ENCODE measurements at places on chromosomes 13 and 19.

DNA sequence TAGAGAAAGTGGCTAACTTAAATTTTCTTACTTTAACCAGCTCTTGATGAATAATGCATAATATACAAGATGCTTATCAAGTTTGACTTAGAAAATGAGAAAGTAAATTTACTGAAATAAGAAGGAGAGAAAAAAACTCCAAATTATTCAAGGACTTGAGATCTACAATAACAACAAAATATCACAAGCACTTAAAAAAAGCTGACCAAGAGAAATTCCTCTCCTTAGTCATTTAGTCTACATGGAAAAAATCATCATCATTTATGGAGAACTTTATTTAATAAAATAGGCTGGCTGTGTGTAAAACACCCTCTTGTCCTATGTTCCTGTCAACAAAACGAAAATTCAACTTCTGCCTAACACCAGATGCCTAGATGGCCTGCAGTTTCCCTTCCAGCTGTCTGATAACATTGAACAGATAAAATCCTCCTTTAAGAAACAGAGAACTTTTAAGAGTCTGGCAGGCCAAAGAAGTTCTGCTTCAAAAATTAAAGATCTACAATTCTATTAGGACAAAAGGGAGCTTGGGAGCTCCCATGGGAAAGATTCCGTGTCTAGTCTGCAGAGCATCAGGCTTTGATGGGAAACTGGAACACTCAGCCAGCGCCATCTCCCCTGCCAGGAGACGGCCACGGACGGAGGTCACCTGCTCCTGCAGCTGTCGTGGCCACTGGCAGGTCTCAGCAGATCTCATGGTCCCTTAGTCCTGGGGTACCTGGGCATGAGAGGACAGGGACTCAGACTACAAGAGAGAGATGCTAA, 37.9 kb upstream of the ATP11A start:
- no peak for DNase-seq

- no peak for DNase-seq
Observed at GRCh38 chr13:75489502-75490263, 7.7 kb upstream of the TBC1D4 start.

GRCh38 chr19:49502866-49503581, 6.8 kb downstream of the RPS11 start:
- DNase-seq = no peak

DNA sequence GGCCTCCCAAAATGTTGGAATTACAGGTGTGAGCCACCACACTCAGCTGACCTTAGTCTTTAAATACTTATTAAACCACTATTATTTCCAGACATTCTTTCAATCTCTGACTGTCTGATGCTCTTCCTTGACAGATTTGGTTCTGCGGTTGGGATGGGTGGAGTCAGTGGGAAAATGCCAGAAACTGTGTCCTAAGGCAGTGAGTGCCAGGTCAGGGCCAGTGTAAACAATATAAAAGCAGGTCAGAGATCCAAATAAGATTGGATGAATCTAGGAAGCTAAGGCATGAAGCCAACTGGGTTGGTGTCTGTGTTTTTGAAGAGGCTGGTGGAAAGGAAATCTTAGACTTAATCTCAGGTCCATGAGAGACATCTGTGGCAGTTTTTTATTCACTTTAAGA, 74.7 kb downstream of the KLF5 start:
- DNase-seq = no peak

DNA sequence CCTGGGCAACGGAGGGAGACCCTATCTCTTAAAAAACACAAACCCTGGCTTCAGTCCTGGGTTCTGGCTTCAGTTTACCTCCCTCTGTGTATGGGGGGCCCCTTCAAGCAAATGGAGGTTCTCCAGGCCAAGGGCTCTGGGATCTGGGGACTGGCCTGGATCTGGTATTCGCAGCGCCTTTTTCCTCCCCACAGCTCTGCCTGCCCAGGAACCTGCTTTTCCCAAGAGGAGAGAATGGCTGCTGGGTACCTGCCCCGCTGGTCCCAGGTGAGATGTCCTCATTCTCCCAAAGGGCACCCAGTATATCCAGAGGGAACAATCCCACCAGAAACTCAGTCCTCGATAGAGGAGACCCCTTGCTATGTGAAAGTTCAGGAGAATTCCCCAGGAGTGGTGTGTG, 3.2 kb downstream of the ZNF554 start:
- no peak for DNase-seq

DNA sequence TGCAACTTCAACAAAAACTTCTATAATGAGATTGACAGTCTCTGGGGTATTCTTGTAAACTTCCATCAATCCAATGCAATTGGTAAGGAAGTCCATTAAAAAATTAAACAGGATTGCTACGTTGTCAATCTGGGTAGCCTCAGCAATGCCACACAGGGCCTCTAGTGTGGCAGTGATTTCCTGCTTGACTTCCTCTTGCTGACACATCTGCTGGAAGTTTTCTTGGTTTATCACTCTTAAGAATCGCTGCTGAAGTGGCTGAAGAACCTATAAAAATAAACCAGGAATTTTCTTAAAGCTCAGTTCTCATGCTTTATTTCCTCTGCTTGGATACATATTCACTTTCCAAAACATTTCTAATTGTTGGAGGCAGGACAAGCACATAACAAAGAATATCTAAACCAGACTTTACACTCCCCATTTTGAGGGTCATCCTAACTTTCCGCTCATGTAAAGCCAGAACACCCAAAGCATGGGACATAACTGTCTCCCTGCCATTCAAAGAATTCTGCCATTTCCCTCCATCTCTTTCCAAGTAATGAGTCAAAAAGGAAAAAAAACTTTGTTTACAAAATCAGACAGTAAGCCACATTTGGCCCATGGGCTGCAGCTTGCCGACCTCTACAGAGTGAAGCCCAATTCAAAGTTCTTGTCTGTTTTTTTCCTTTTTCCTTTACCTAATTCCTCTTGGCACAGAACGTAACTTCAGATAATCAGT, 23.2 kb upstream of the EEF1AKMT1 start:
- no peak for DNase-seq

- no peak for DNase-seq
Observed at GRCh38 chr13:73933795-73934194, 200.4 kb downstream of the KLF12 start.

DNA sequence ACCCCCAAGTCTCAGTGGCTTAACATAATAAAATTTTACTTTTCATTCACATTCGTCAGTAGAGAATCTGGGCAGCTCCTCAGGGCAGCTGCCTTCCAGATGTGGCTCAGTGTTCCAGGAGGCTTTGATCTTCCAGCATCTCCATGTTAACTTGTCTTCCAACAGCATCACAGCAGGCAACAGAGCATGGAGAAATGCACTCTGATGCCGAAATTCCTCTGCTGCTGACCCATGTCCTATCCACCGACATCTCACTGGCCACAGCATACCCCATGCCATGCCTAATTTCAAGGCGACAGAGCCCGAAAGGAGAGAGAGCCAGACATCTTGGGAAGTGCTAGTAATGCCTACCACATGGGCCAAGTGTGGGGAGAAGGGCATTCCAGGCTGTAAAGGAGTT, 64.9 kb upstream of the MEDAG start:
- no peak for DNase-seq

DNA sequence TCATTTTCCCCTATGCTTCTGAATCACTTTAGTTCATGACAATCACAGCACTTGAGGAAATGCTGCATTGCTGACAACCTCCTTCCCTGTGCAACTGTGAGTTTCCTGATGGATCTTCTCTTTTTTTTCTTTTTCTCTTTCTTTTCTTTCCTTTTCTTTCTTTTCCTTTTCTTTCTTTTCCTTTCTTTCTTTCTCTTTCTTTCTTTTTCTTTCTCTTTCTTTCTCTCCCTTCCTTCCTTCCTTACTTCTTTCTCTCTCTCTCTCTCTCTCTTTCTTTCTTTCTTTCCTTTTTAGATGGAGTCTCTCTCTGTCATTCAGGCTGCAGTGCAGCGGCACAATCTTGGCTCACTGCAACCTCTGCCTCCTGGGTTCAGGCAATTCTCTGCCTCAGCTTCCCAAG, 247.9 kb upstream of the HTR2A start:
- no peak for DNase-seq

GRCh38 chr13:92187378-92187989, 789.1 kb downstream of the GPC5 start:
- no peak for DNase-seq

DNA sequence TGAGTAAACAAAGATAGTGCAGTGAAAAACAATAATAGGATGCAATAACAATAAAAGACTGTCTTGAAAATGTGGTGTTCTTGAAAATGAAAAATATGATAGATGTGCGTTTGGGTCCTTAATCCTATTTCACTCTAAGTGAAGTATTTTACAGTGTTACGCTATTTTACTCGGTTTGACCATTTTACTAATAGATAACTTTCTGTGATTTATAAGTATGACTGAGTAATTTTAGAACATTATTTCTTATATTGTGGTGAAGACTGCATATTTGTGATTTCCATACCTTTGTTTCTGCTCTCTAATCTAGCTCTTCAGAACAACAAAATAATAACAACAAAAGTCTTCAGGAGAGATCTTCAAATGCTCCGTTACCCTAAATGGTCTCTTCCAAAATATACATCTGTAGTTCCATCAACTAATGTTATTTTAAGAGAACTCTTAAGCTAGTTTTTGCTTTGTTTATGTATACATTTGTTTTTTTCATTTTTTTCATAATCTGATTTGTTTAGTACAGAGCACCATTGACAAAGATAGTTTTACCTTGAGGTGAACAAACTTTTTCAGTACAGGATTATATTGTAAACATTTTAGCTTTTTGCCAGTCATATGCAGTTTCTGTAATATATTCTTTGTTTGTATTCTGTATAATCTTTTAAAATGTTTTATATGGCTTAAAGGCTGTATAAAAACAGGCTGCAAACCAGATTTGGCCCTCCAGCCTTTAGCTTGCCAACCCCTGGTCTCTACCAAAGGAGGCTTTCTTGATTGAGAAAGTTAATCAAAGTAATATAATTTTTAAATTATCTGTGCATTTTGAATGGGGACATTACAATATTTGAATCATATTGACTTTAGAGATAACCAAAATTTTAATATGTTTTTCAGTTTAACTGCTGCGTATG, 1572.7 kb upstream of the PRR20A start:
- no peak for DNase-seq

DNA sequence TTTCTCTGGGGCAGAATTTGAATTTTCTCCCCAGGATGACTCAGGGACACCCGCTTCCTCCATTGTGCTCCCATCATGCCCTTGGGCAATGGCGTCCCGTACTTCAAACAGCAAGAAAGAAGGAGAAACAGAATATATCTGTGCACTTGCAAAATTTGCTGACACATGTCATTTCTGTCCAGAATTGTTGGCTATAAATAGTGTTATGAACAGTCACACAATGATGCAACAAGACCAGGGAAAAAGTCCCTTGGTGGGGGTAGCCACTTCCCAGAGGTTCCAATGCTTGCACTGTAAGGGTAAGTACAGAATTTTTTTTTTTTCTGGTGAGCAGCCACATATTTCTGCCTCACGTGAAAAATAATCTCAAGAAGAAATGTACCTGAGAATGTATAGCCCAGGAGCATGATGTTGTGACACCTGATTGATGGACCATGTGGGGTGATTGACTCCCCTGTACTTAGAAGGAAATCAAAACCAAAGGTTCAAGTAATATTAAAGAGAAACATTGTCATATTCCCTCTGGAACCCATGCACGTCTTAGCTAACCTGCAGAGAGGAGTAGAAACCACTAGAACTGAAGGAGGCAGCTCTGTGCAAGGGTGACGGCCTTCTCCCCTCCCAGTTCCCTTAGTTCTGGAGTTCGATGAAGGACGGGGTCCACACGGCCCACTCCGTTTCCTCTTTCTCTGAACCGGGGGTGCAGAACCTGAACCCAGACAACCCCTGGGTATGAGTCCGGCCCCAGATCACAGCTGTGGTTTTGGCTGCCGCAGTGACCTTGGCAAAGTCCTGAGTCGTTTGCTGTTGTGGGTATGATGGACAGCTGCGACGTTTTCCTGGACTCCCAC, 9.3 kb upstream of the LAIR1 start:
- DNase-seq = no peak

DNA sequence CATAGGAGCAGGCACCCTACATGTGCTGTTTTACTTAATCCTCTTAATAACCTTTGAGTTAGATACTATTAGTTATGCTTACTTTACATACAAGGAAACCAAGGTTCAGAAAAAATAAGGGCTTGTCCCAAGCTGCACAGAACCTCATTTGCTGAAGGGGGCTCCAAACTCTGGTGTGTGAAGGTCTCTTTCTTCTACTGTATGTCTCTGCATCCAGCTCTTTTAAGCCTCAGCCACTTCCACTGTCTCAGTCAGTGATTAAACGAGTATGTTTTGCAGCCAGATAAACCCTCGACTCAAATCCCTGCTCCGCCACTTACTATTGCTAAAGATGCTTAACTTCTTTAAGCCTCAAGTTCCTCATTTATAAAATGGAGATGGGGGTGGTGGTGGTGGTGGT, 112.4 kb upstream of the WASF3 start:
- DNase-seq = no peak

GRCh38 chr13:30017880-30018279, 167.5 kb upstream of the UBL3 start:
- no peak for DNase-seq

DNA sequence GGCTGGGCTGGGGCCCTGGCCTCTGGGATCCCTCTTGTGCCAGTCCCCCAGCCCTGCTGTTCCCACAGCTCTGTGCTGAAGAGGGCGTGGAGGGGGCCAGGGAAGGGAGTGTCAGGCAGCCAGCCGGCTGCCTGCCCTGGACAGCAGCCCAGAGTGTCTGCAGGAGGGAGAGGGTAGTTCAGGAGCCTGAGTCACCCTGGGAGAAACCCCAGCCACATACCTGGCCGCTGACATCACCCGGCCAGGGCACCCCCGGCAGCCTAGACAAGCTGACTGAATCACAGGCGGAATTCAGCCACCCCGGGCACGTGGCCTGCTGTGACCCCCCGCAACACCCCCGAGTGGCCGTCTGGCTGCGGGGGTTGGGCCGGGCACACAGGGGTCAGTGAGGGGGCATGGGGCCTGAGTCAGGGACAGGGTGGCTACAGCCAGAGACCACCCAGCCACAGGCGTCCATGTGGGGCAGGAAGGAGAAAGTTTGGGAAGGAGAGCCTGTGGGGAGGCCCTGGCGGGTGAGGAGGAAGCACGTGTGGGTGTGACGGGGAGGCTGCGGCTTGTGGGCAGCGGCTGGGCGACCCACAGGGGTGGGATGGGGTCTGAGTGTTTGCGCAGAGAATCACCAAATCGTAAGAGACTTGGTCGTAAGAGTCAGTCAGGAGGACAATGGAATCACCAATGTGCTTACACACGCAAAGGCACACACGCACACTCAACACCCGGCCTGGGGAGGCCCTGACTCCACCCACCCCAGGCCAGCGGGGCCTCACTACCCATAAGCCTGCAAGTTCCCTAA, 11.9 kb upstream of the FOSB start:
- DNase-seq = peak; percentile 34

DNA sequence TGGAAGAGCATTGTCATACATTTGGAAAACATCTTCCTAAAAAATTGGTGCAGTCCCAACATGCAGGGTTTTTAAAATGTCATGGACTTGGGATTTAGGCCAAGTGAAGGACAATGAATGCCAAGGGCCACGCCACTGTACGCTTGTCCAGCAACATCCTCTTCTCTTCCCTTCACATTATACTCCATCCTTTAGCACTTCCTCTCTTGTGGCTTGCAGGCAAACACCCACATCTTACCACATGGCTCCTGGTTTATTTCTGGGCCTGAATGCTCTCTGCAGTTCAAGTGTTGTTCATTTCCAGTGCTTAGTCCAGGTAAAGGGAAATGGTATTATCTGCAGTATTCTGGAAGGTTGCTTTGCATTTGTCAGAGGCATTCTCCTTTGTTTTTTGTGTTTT, 45.0 kb downstream of the CBY2 start:
- no peak for DNase-seq
